ENCODE measurements at places on chromosomes 7 and 10. TPM values are rescaled to one million over a fixed set of nuclear protein-coding genes. Genes with fewer than 3 reads are reported as not detected.

GRCh38 chr10:22475651-22476600, 130.6 kb downstream of the SPAG6 start:
- peak overlapping the region; percentile 33 for H3K4me3 ChIP-seq
- no peak overlapping the region for H3K27ac ChIP-seq
- no peaks in the 10 kb centered on the region for H3K36me3 ChIP-seq
- peaks cover 11% of the 10 kb centered on the region for H3K4me1 ChIP-seq

DNA sequence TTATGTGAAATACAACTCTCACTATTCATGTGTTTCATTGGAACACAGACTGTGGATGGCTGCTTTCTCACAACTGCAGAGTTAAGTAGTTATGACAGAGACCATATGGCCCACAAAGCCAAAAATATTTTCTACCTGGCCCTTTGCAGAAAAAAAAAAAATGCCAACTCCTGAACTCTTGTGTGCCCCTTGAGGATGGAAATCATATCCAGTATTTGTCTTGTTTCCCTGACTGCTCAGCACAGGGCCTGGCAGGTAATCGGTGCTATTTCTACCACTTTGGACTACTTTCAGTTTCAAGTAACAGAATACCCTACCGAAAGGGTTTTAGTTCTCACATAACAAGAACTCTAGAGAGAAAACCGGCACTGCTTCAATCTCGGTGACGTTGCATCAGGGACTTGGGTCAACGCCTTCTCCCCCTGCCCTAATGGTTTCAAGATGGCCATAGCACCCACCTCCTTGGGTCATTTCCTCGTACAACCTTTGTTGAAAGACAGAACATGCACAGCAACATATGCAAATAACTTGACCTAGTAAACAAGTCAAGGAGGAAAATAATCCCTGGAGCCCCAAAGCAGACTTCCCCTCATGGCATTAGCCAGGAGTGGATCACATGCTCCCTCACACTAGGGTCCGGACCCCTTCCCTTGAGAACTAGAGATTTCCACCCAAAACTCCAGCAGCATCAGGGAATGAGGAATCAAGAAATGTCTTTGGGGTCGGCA, 11.8 kb upstream of the GPNMB start:
- no peak overlapping the region for H3K27ac ChIP-seq
- DNase-seq, result no peak
- no peaks in the 10 kb centered on the region for H3K27me3 ChIP-seq
- H3K4me1 ChIP-seq, result peaks cover 12% of the 10 kb centered on the region

GRCh38 chr7:43456200-43456599, 126.7 kb upstream of the STK17A start:
- no peaks in the 10 kb centered on the region for H3K36me3 ChIP-seq
- no peaks in the 10 kb centered on the region for H3K4me1 ChIP-seq

DNA sequence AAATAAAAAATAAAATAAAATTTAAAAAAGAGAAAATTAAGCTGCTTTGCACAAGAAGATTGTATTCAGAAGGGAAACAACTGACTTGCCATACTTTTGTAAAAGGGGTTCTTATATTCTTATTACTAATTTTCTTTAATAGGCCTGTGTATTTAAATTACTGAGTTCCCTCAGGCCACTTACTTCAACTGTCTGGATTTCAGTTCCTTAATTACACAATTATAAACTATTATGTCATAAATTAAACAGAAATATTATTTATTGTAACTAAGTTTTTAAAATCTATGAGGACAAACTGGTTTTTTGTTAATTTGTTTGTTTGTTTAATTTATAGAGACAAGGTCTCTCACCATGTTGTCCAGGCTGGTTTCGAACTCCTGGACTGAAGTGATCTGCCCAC, 22.4 kb upstream of the MICU1 start:
- no peak overlapping the region for H3K27ac ChIP-seq
- no peaks in the 10 kb centered on the region for H3K27me3 ChIP-seq
- no peak for DNase-seq
- no peaks in the 10 kb centered on the region for H3K4me1 ChIP-seq
- no peak overlapping the region for H3K4me3 ChIP-seq

DNA sequence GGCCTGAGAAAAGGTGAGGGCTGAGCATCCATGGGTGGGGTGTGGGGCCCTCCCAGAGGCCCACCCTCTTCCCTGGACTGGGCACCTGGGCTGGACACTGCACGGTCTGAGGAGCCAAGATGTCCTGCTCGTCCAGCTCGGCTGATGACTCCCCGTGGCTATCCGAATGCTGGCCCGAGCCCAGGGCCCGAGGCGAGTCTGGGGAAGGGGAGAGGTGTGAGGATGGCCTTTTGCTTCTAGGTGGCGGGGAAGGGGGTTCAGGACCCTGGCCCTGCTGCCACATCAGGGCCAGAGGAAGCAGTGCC, 7.1 kb downstream of the NACAD start:
- H3K4me1 ChIP-seq, result no peaks in the 10 kb centered on the region
- H3K27me3 ChIP-seq, result no peaks in the 10 kb centered on the region
- H3K27ac ChIP-seq, result no peak overlapping the region
- no peak overlapping the region for H3K4me3 ChIP-seq

DNA sequence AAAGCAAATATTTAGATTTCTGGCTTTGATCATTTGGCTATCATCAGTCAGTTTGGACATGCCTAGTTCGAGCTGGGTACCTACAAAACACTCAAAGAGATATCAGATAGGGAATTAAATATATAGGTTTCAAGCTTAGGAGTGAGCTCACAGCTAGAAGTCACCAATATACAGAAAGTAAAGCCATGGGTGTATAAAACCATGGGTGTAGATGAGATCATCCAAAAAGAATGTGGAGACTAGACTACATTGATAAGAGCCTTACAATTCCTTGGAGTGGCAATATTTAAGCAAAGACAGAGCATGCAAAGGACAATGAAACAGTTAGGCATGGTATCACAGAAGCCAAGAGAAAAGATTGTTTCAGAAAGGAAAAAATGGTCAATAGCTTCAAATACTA, 7.2 kb upstream of the RALA start:
- no peak for DNase-seq
- no peak overlapping the region for H3K27ac ChIP-seq
- H3K4me3 ChIP-seq, result no peak overlapping the region
- H3K27me3 ChIP-seq, result no peaks in the 10 kb centered on the region
- H3K36me3 ChIP-seq, result no peaks in the 10 kb centered on the region

DNA sequence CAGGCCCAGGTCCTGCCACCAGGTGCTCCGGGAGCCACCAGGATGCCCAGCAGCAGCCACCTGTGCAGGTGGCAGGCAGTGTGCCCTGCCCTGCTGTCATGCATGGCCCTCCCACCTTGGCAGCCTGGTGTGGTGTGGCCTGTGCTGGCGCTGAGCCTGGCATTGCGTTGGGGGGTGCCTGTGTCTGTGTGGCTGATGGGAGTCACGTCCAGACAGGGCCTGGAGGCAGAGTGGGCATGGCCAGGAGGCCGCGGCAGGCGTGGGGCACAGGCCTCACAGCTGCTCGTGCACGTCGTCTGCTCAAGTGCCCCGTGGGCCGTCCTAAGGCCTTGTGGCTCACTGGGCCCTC, 8.7 kb downstream of the TTYH3 start:
- H3K4me1 ChIP-seq, result peaks cover 85% of the 10 kb centered on the region
- peak overlapping the region; percentile 81 for H3K27ac ChIP-seq
- no peaks in the 10 kb centered on the region for H3K27me3 ChIP-seq
- no peak overlapping the region for H3K4me3 ChIP-seq

DNA sequence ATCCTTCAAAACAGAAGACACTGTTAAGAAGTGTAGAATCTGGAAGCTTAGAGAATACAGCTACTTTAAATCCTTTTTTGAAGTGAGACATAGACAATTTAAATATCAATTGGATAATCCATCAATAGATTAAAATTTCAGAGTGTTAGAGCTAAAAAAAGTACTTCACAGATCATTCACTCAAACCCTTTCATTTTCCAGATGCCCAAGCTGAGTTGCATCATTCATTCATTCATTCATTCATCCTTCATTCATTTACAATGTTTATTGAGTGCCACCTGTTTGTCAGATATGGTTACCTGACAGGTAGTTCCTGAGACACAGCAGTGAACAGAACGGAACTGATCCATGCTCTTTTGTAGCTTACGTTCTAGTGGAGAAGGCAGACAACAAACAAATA, 290.7 kb upstream of the MTPN start:
- no peak overlapping the region for H3K4me3 ChIP-seq
- no peaks in the 10 kb centered on the region for H3K27me3 ChIP-seq
- H3K36me3 ChIP-seq, result no peaks in the 10 kb centered on the region
- no peak overlapping the region for H3K27ac ChIP-seq
- no peak for DNase-seq

The CNPY1 gene
- not detected for total RNA-seq

The MBL2 gene
- total RNA-seq, result not detected

The CCL24 gene
- not detected for total RNA-seq

The CUEDC2 gene
- total RNA-seq, result 52.1 TPM

The RAPGEF5 gene
- 68.0 TPM for total RNA-seq

The NOS3 gene
- total RNA-seq, result 22.8 TPM

Measured in vagina (tissue), 2 donors.